Urinary bladder (tissue), 4 donors: ENCODE measurements at places on chromosomes 5 and 9.

DNA sequence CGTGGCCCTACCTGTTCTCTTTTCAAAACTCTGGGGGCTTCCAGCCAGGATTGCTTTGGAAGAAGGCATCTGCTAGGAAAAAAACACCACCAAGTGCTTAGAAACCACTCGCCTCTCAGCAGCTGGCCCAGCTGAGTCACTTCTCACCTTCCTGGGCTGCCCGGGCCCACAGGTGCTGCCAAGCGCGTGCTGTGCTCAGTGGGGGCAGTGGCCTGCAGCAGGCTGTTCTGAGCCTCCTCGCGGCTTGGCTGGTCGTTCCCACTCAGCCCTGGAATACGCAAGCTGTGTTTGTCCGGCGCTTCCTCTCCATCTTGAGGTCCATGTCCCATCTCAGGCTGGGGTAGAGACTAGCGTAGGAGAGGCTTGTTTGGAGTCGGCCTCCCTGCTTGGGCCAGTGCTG is 102.5 kb upstream of the FCN2 start:
- no peak for DNase-seq

DNA sequence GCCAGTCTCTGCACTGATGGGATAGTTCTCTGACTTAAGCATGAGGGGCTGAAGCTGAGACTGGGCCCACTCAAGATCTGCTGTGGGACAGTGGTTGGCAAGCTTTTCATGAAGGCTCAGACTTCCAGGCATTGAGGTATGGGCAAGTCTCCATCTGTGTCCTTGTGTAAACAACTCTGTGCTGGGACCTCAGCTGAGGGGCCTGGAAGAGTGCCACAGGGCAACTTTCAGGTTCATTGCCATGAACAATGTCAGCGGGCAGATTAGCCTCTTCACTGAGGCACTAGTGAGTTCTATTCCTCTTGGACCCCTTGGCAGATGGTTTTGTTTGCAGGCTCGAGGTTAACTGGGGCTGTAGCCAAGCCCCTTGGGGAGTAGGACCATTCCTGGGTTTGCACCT is 127.1 kb downstream of the MRPS30 start:
- no peak for DNase-seq

GRCh38 chr5:56479696-56480077 is 246.6 kb upstream of the ANKRD55 start:
- DNase-seq = no peak

GRCh38 chr5:111699324-111699723 is 57.7 kb downstream of the NREP start:
- no peak for DNase-seq

DNA sequence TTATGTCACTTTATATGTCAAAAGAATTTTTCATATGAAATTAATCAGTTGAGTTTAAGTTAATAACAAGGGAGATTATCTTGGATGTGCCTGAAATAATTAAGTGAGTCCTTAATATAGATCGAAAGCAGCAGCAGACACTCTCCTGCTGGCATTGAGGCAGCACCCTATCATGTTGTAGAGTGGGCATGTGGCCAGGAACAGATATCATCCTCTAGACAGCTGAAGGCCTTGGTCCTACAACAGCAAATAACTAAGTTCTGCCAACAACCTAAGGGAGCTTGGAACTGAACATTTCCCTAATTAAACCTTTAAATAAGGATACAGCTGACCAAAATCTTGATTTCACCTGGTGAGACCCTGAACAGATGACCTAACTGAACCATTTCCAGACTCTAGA is 25.8 kb upstream of the UGT3A1 start:
- DNase-seq = no peak
